ENCODE measurements at places on chromosomes 7 and 10.
A peak's percentile ranks its signal among the peaks of the same experiment; 100 is the strongest.

GRCh38 chr10:100683004-100683403, 62.4 kb upstream of the PAX2 start:
- no peak for DNase-seq

GRCh38 chr10:124535731-124536495, 74.3 kb downstream of the LHPP start:
- DNase-seq, result no peak

DNA sequence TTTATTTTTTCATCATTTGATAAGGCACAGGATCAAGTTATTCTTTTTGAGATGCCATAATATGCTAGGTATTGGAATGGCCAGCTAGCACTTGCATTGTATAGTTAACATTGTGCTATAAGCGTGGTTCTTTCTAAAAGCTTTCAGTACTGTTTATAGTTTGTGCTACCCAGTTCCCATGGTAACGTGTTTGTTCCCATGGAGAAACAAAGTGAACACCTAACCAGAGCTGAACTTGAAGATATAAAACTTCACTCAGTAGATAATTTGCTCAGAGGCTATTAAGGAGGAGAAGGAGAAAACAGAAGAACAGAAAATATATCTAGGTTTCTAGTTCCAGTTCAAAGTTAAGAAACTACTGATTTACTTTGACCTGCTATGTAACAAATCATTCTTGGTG, 23.6 kb upstream of the ITGB8 start:
- DNase-seq, result peak; percentile 75

DNA sequence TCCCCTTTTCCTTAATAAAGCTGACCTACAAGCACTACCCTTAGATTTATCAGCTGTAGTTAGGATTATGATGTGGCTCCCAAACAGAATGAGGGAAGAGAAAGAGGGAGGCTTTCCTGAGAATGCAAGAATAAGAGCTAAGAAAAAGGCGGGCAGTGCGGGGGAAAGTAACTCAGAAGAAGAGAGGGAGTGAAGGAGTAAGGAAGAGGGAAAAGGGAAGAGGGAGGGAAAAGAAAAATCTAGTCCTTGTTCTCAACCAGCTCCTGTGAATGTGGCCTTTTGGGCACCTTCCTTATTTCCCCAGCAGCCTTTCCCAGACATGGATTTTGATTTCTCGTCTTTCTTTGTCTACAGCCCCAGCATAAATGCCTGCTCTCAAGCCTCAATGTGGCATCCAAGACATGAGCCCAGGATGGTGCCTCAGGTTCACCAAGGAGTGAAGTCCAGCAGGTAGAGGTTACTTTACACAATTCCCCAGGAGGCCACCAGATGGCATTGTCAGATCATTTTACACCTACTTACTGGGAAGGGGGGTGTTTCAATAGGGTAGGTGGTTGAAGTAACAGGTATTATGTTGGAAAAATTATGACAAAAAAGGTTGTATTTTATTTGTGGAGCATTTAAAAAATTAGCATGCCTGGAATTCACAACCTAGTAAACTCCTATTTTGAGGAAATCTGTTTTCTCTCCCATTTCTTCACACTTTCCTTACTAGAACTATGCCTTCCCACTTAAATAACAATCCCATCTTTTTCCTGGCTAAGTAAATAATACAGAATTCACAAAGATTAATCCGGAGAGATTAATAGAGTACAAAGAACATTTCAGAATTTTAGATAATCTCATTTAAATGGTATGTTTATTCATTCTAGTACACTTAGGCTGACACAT, 106.5 kb downstream of the HTR7 start:
- DNase-seq, result peak; percentile 40

DNA sequence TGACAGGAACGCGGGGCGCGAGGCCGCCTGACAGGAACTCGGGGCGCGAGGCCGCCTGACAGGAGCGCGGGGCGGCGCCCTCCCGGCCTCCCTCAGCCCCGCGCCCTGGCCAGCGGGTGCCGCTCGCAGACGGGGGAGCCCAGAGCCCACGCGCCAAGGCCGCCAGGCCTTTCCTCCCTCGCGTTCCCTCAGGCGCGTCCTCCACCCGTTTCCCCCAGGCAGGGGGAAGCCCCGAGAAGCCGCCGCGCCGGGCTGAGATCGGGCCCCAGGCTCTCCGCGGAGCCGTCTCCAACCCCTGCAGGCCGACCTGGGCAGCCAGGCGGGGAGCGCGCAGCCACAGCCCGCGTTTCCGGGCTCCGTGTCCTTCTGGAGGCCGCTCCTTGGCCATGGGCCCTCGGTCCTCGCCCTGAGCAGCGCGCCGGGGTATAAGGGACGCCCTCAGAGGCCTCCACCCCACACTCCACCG, 17.7 kb downstream of the PTPRN2 start:
- no peak for DNase-seq

- no peak for DNase-seq
Measured at GRCh38 chr7:3432911-3433310, 131.9 kb downstream of the SDK1 start.

- DNase-seq, result no peak
Measured at GRCh38 chr10:124641282-124642087, 102.7 kb downstream of the FAM53B start.

DNA sequence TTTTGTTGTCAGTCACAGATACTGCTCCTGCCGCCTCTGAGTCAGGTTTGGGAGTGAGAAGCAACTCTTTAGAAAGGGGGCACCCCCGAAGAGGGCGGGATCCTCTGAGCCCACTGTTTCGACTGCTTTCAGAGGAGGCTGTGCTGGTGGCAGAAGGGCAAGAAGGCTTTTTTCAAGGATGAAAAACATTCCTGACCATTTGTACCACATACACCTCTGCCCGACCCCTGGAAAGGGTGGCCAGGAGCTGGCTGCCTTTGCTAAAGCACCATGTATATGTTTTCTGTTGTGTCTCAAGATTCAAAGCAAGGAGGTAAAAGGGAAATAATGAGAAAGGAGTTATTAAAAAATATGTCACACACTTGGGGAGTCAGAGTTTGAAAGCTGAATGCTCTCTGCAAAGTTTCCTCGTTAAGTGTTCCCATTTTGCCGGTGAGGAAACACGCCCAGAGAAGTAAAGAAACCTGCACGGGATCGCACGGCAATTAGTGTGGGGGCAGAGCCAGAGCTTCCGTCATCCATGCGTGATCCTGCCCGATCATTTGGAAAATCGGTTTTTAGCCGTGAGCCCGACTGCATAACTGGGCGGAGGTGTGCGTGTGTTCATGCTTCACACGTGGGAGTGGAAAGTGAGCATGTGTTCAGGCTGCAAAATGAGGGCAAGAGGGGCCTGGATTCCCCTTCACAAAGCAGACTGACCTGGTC, 163.2 kb downstream of the ADAM12 start:
- no peak for DNase-seq

- DNase-seq, result no peak
Measured at GRCh38 chr7:137987968-137988367, 13.9 kb downstream of the CREB3L2 start.

GRCh38 chr7:16492513-16493062, 27.1 kb upstream of the SOSTDC1 start:
- DNase-seq, result peak; percentile 70

DNA sequence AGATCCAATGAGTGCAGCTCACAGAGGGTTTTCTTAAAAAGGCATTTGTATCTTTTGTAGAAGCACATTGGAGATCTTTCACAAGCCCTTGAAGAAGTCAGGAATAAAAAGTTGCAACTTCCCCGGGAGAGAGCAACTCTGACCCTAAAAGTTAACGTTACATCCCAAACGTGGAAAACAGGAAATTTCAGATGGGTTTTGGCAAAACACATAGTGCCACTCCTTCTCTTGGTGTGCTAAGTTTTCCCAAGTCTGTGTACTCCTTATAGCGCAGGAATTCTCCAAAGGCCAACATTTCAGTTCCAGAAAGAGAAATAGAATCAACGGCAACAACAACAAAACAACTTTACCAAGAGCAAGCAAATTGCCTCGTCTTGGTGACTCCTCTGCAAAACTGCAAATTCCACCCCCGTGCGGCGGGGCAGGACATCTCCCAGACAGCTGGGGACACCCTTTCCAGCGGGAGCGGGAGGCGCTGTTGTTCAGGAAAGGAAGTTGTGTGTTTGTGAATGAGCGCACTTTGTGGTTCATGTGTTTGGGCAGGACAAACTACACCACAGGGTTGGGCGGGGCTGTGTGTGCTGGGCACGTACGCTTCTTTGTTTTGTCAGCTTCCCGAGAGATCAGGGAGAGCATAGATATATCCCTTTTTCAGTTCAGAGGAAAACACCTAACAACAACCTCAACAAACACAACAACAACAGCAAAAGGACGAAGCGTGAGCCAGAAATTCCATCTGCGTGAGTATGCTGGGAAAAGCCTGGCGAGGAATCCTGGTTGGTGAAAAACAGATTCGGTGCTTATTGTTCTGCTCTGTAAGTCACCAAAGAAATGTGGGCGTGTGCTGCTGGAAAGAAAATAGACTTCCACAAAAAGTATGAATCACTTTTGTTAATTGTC, 294.7 kb upstream of the PITRM1 start:
- DNase-seq, result peak; percentile 96
